Neural progenitor cell (in vitro differentiated cells): ENCODE measurements at places on chromosomes 2 and 18.

- peak; percentile 42 for DNase-seq
Measured at GRCh38 chr2:182767578-182767977, 51.5 kb downstream of the DNAJC10 start.

- no peak for DNase-seq
Measured at GRCh38 chr2:136093583-136093982, 24.4 kb downstream of the CXCR4 start.

DNA sequence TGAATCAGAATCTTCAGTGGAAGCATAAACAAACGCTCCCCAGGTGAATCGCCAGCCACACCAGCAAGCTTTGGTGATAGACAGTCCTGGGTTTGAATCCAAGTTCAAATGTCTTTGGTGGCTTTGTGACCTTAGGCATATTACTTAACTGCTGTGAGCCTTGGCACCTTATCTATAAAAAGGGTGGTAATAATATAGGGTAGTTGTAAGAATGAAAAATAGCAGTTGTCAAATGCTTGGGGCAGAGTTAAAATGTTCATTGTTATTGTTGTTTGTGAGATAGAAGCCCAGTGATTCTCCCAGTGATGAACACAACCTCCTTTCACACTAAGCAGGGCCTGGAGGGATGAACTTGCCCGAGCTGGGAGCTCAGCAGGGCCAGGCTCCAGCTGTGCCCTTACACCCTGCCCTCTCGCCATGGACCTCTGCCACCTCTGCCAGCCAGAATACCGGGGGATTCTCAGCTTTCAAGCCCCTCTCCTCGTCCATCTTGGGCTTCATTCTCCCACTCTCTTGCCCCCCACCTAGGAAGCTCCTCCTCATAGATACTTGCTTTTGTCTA, 6.1 kb upstream of the TMBIM1 start:
- DNase-seq, result no peak

- no peak for DNase-seq
Measured at GRCh38 chr2:29219374-29219773, 104.2 kb downstream of the CLIP4 start.

DNA sequence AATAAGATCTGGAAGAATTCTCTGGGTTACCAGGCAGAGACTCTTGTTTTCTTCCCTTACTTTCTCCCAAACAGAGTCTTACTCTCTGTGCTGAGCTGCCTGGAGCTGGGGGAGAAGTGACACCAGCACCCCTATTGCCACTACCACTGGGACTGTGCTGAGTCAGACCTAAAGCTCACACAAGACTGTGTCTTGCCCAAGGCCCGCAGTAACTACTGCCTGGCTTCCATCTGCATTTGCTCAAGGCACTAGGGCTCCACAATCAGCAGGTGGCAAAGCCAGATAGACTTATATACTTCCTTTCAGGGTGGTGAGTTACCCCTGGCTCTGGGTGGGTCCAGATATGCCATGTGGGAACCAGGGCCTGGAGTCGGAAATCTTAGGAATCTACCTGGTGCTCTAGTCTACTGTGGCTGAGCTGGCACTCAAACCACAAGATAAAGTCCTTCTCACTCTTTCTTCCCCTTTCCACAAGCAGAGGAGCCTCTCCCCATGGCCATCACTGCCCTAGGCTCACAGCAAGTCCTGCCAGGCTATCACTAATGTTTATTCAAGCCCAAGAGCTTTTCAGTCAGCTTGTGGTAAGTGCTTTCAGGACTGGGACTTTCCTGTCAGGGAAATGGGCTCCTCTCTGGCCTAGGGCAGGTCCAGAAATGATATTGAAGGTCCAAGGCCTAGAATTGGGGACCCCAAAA, 27.6 kb upstream of the SERPINB2 start:
- DNase-seq, result no peak

DNA sequence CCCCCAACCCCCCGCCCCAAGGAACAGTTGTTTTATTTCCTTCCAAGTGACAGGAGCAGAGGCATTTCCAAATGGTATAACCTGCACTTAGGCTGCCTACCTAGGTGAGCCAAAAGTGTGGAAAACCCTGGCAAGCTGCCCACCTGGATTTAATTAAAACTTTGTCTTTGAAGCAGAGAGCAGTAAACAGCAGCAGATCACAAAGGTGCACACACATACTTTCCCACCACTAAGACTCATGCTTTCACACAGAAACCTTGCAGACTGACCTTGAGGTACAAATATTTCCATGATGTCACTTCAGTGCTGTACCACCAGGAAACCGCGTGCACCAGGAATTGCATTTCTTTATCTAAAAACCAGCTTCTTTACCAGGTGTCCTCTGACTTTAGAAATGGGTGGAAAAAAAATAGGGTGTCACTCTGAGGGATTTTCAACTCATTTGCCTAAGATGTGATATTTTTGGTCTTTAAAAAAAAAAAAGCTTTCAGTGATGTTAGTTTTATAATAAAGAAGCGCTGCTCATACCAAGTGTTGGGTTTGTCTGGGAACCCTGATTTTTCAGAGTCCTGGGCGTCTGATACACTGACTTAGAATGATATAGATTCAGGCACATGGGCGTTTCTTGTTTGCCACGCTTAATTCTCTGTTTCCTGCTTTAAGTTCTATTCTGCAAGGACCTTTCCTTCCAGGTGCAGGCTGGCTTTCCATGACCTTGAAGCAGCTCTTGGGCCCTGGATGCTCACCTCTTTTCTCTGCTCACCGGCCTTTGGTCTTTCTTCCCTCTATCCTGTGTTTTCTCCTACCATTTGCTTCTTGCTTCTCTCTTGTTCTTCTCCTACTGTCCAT, 70.7 kb upstream of the BCL2L11 start:
- DNase-seq, result no peak
